NAMALWA (cell line): ENCODE measurements at places on chromosomes 3 and 15.

DNA sequence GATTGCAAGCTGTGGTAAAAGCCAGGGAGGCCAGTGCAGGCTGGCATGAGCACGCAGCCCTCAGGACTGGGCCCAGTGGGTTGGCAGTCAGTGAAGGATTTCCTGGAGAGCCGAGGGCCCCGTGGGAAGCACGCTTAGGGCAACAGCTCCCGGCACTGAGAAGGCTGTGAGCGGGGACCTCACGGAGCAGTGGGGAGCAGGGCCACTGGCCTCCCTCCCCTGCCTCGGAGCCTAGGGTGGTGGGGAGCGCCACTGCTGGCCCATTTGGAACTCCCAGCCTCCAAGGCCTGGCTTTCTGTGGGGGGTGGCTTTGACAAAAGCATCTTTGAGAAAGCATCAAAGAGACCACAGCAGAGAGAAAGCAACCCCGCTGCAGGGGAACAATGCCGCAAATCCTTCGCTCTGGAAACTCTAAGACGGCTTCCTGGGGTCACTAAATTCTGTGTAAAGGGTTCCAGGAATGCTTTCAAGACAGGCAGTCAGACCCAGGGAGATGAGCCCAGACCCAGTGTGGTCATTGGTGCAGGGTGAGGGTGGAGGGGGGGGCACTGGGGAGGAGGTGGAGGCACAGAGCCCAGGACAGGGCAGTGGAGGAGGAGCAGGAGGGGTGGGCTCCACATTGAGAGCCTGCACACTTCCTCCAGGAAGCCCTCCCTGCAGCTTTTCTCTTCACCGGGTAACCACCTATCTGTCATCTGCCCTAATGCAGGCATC is 9.5 kb upstream of the APBA2 start:
- no peak for DNase-seq

DNA sequence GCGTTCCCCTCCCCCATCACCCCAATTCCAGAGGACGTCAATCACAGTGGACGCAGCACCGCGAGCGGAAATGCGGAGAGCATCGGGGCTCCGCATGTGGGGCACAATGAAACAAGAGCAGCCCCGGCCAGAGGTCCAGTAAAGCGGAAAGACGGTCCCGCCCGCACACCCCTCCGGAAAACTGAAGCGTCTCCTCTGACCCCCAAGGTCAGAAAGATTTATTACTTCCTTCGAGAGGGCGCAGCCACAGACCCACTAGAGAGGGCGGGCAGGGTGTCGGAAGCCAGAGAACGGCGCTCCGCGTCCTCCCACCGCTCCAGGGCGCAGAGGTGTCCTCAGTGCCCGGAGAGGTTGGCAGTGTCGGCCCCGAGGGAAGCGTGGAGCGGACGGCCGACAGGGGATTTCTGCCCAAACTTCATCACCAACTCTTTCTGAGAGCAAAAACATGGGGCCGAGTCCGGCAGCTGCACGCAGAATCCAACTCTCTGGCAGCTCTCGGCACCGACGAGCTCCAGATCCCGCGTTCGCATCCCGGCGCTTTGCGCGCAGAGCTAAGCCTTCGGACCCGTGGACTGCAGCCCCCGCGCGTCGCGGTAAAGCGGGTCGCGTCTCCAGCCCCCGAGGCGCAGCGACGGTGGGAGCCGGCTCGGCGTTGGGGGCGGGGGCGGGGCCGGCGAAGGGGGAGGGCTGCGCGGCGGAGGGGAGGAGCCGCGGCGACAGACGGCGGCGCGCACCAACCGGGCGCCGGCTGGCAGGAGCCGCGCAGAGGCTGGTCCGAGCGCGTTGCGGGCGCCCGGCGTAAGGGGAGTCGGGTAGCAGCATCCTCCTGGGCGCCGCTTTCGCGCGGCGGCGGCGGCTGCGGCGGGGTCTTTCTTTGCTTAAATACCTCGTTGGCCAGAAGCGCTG is at the start of gene CHST2:
Gene CHST2 (plus strand): TSS at position 763 of the 906 bp plus-strand sequence. CDS start 1,046 bp downstream, outside the sequence.
- DNase-seq, result peak; percentile 88

DNA sequence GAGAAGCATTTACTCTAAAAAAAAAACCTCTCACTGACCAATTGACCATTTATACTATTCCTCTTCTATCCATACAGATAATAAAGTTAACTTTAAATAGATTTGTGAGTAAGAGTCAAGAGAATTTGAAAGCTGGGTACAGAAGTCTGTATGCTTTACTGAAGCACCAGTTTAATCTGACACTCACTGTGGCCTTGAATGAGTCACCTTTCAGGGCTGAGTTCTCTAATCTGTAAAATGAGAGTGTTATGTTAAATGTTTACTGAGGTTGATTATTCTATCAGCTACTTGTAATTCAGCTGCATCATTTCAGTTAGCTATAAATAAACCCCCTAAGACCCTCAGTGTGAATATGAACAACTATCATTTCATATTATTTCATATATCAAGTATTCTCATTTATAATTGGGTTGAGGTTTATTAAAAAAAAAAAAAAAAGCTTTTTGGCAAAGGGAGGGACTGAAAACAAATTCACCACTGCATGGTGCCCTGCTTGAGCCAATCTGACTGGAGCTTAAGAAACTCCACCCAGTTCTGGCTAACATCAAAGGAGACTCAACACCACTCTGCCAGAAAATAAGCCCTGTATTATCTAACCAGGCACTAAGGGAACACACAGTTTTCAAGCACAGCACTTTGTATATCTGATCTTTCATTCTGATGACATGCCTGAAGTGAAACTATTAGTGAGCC is 2.8 kb downstream of the MAP4 start:
- no peak for DNase-seq

GRCh38 chr15:63974021-63974420 is 72.3 kb downstream of the DAPK2 start:
- no peak for DNase-seq

DNA sequence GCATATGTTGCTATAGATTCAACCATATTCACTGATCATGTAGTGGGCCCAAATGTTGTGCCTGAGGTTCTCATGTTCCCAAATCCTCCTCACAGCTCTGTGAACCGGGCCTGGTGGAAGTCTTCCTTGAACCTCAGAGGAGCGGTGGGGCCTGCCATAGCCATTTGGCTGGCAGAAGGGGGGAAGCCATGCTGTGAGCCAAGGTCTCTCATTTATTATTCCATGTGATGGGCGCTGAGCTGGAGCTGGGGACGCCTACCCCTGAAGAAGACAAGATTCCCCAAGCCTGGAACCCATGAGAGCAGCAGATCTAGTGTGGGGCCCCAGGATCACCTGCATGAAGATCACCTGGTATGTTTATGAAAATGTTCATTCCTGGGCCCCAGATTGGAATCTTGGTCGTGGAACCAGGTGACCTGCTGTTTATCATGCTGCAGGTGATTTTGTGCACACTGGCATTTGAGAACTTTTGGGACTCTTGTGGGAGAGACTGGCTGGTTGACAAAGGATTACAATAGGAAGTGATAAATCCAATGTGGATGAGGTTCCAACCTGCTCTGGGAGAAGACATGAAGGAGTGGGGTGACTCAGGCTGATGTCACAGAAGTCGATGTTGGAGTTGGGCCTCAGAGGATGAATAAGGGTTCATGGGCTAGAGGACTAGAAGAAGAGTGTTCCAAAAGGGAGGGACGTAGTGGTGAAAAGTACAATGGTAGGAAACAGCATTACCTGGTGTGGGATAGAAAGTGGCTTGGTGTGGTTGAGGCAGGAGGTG is 102.1 kb downstream of the ASB7 start:
- DNase-seq, result no peak

DNA sequence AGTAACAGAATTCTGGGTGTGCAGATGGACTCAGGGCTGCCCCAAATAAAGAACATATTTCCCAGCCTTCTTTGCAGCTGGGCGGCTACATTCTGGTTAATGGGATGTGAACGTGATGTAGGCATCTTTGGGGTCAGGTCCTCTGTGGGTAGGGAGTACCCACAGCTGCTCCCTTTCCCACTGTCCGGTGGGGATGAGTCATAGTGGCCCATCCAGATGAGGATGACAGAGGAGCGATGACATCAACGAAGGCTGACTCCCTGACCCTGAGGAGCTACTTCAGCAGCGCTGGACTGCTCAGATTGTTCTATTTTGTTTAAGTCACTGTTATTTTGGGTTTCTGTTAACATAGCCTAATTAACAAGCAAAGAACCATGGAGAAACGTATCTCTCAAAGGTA is 38.0 kb downstream of the SRPRB start:
- DNase-seq, result no peak

GRCh38 chr15:97972366-97972765 is 11.9 kb downstream of the ARRDC4 start:
- DNase-seq, result no peak

DNA sequence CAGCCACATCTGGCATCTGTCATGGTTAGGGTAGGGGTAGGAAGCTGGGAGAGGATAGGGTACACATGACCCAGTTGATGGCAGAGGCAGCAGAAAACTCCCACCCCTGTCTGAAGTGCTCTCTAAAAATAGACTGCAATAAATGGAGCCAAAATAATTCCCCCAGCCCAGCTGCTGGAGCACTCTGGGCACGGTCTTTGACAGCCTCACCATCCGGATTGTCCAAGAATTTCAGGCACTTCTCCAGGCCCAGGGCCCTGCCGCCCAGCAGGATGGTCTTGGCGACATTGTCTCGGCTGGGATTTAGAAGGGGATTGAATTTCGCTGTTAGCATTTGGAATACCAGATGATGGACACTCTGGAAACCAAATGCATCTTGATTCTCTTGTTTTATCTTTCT is 103.7 kb downstream of the IQSEC1 start:
- no peak for DNase-seq

GRCh38 chr3:107985496-107985895 is 105.3 kb downstream of the CD47 start:
- DNase-seq, result no peak

- no peak for DNase-seq
Observed at GRCh38 chr3:32106929-32107362, 526 bp downstream of the GPD1L start.

DNA sequence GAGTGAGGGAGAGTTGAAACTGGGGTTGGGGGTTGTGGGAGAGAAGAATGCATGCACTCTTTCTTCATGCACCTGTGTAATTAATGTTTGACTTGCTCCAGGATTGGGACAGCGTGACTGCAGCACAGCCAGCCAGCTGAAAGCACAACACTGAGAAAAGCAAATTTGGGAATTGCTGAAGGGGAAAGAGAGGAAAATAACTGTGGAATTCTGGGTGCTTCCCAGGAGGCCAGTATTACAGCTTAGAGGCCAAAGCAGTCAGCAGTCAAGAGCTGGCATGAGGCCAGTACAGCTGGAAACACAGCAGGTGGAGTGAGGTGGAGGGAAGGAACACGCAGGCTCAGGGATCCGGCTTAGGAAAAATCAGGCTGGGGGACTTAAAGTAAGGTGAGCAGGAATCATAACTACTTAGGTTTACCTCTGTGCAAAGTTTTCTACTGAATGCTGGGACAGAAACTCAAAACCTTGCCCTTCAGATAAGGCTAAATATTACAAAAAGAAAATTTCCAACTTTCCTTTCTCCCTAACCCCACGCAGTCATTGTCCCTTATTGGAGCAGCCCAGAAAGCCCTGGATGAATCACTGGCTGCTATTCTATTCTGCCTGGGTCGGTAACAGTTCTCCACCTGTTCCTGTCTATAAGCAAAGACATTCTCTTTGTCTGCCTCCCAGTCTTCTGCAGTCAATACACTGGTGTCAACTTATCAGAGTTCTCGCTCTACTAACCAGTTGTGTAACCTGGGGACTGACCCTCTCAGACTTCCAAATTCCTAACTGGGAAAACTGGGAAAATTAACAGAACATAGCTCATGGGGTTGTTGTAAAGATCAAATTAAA is 167.2 kb downstream of the MAGI1 start:
- DNase-seq, result no peak

GRCh38 chr3:131591394-131592014 is 88.7 kb upstream of the MRPL3 start:
- no peak for DNase-seq

- DNase-seq, result no peak
Observed at GRCh38 chr15:35725353-35725752, 179.4 kb upstream of the DPH6 start.

DNA sequence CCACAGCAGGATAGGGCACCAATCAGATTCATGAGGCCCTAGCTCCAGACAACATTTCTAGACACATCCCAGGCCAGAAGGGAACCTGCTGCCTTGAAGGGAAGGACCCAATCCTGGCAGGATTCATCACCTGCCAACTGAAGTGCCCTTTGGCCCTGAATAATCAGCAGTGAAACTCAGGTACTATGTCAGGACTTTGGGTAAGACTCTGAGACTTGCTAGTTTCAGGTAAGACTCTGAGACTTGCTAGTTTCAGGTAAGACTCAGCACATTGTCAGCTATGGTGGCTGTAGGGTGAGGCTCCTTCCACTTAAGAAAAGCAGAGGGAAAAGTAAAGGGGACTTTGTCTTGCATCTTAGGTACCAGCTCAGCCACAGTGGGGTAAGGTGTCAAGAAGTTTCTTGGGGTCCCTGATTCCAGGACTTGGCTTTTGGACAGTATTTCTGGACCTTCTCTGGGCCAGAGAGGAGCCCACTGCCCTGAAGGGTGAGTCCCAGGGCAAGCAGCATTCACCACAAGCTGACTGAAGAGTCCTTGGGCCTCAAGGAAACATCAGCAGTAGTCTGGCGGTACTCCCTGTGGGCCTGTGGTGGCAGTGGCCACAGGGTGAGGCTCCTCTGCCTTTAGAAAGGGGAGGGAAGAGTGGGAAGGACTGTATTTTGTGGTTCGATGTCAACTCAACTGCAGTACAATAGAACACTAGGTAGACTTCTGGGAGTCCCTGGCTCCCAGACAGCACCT is 13.7 kb upstream of the COL8A1 start:
- no peak for DNase-seq

GRCh38 chr3:69409831-69410230 is 23.9 kb upstream of the FRMD4B start:
- DNase-seq, result no peak

DNA sequence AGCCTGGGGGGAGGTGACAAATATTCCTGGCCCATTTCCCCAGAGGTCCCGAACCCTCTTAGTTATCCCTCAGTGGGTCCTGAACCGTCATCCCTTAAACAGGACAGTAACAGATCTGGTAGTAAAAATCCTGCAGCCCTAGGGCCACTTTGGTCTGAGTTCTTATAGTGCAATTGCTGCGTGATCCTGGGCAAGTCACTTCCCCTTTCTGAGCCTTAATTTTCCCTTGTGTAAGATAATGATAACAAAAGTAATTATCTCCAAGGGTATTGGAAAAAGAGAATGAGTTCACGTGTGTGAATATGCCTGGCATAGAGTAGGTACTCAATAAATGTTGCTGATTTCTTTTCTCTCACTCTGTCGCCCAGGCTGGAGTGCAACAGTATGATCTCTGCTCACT is 2.9 kb upstream of the JAGN1 start:
- no peak for DNase-seq

GRCh38 chr3:51813539-51813938 is 34.5 kb upstream of the IQCF6 start:
- no peak for DNase-seq

GRCh38 chr3:127038923-127039581 is 56.1 kb downstream of the PLXNA1 start:
- DNase-seq, result no peak
